Dermis blood vessel endothelial cell (primary cell): ENCODE measurements at places on chromosomes 3 and 15.

DNA sequence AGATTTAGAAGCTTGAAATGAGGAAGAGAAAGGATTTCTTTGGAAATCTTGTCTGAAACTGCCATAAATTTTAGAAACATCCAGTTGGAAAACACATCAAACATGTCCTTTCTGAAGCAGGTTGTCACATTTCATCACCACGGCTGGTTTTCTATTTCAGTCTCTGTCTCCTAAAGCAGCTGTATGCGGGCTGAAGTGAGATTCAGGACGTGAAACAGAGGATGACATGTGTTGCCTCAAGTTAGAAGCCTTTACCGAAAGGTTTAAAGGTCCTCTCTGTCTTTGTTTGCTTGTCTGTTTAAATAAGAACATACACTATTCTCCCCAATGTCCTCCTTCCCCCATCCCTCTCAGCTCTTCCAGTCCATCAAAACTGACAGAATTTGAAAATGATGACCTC is 141.9 kb downstream of the SQOR start:
- no peak for DNase-seq

GRCh38 chr3:149501524-149501923 is 27.0 kb downstream of the TM4SF4 start:
- no peak for DNase-seq

DNA sequence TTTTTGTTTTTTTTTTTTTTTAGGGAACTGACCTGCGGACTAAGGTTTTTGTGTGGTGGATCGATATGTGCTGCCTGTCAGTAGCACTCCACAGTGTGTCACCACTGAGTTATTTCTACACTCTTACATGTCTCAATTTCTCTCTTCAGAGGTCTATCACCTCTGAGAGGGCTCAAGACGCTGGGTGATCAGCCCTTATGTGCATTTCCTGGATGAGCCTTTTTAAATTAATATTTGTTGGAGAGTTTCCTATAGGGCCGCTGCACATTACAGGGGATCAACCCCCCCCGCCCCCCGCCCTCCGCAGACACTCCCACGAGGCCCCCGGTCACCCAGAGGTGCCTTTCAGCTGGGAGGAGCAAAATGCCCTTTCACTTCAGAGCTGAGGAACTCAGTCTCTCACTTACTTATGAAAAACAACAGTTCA is 34.5 kb upstream of the AP4E1 start:
- no peak for DNase-seq

GRCh38 chr15:78438619-78439285 is 736 bp downstream of the IREB2 start:
- DNase-seq: peak; percentile 55

DNA sequence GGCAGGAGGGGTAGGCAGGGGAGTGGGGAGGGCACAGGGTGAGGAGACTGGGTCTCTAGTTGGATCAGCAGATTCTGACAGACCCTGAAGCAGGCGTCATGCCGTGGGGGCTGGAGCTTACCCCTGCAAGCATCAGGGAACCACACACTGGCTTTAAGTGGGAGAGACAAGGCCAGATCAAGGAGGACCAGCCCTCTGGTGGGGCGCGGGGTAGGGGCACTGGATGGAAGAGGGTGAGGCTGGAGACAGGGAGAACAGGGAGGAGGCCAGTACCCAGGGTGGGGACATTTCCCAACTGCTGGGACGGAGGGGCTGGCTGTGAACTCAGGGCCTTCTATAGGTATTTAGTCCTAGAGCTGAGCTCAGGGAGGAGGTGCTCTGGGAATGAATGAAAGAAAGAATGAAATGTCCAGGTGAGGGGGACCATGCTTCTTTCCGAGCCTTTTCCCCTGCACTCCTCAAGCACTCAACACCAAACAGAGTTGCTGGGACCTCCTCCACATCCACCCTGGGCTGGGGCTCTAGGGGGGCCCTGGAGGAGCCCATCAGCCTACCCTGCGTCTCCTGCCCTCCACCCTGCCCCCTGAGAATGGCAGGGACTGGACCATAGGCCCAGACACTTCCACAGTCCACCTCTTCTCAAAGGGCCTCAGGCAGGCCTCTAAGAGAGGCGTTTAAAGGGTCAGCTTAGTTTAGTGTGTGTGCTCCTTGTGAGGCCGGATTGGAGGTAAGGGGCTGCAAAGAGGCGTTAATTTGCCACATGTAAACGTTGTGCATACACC is 49.0 kb upstream of the FGD5 start:
- DNase-seq: no peak

- DNase-seq: no peak
Measured at GRCh38 chr3:122031123-122031468, 9.0 kb upstream of the ILDR1 start.

- DNase-seq: no peak
Measured at GRCh38 chr3:12991481-12991837, 81.8 kb downstream of the IQSEC1 start.

- no peak for DNase-seq
Measured at GRCh38 chr3:190261740-190262139, 60.5 kb downstream of the CLDN1 start.

DNA sequence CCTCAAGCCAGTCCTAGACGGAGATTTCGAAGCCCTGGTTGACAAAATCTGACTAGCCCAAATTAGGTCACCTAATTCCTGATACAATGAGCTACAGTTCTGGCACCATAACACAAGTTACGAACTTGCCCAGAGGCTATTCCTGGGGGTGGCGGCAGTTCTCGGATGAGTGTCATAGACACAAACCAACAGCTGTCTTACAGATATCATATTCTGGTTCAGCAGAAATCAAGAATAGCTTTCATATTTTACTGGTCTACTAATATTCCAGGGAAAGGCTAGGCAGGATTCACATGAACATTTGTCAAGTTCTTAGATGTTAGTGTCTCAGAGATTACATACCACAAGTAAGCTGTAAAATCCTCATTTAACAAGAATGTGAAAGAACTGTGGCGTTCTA is 8.8 kb downstream of the ANAPC13 start:
- DNase-seq: no peak

- no peak for DNase-seq
Measured at GRCh38 chr3:124779751-124780191, 49.5 kb downstream of the UMPS start.

- DNase-seq: no peak
Measured at GRCh38 chr3:24886501-24886900, 391.9 kb upstream of the THRB start.

GRCh38 chr3:149382518-149382917 is 5.1 kb upstream of the TM4SF1 start:
- no peak for DNase-seq

GRCh38 chr15:70049701-70050301 is 47.9 kb downstream of the TLE3 start:
- no peak for DNase-seq

GRCh38 chr15:78448441-78449219 is 10.6 kb downstream of the IREB2 start:
- no peak for DNase-seq

- no peak for DNase-seq
Measured at GRCh38 chr3:122409446-122409845, 6.4 kb downstream of the WDR5B start.

GRCh38 chr3:66393333-66394005 is 107.4 kb downstream of the LRIG1 start:
- DNase-seq: peak; percentile 59

GRCh38 chr15:54410481-54410880 is 432.2 kb downstream of the UNC13C start:
- DNase-seq: no peak

- peak; percentile 1 for DNase-seq
Measured at GRCh38 chr3:184965639-184966430, 153.9 kb downstream of the VPS8 start.

DNA sequence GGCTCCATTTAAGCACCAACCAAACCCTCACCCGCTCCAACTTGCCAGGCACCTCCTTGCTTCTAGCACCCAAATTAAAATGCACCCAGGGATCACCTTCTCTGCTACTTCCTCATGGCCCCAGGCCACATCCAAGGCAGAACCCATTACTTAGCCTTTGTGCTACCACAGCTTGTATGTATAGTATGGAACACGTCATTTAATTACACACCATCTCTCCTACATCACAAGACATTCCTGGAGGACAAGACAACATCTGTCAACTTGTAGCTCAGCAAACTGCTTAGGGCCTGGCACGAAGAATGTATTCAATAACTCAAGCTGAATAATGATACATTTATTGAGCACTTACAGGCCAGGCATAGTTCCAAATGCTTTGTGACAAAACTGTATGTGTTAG is 23.3 kb downstream of the ZDHHC3 start:
- DNase-seq: no peak

DNA sequence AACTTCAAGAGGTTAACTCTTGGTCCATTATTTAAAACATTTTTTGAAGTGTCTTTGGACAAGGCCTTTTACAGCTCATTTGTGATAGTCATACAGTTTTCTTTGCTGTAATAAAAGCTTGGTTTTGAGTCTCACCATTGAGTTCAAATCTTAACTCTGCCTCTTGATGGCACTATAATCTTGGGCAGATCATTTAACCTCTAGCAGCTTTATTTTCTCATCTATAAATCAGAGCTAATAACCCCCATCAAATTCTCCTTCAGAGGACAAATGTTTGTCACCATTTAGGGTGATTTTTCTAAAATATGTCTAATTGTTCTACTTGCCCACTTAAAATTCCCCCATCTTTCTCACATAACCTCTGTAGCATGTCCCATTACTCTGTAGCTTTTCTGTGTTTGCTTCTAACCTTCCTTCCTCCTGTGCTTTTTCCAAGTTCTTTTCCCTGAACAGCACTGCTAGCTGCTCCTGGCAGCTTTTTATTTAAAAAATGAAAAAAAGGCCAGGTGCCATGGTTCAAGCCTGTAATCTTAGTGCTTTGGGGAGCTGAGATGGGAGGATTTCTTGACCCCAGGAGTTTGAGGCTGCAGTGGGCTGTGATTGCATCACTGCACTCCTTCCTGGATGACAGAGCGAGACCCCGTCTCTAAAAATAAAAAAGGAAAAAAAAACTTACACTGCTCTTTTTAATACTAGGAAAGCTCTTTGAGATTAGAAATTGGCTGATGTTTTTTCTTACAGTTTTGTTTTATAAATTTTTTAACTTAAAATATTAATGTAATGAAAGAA is 28.5 kb downstream of the UBE2E1 start:
- peak; percentile 33 for DNase-seq

- no peak for DNase-seq
Measured at GRCh38 chr15:53648934-53649333, 110.5 kb downstream of the WDR72 start.

- DNase-seq: no peak
Measured at GRCh38 chr15:91118817-91119590, 18.9 kb downstream of the SV2B start.

GRCh38 chr3:157160658-157161424 is 894 bp upstream of the CCNL1 start:
- peak; percentile 94 for DNase-seq

DNA sequence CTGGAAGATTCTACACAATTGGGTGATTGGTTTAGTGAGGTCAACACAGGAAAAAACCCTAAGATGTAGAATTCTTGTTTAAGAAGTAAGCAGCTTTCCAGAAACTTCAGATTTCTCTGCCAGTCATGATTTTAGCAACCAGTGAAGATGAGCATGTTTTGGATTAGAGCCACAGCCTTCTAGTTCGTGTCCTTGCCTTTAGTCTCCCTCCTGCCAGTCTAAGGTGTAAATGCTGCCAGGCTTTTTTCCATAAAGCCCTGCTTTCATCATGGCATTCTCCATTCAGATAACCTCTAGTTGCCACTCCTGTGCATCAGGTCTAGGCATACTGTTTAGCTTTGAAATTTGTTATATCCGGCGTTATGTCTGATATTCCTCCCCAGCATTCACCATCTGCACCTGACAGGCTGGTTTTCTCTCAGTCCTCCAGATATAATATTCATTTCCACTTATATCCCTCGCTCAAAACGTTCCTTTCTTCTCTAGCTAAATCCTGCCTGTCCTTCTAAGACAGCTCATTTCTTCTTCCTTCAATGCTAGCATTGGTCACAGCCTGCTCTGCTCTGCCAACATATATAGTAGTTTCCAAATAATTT is 37.4 kb downstream of the SYN2 start:
- no peak for DNase-seq

DNA sequence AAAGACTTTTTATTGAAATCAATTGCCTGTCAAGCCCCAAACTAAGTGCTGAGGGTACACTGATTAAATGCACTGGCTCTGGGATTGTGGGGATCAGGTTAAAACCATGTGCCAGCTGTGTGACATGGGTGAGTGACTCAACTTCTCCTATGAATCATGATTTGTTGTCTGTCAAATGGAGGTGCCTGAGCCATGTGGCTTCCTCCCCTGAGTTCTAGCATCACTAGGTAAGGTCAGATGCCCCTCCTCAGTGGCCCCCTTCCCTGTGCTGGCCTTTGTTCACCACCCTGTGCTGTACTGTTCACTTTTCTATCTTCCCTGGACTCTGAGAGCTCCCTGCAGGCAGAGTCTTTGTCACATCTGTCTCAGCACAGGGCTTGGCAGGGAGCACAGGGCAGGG is 43.6 kb upstream of the ATP2B2 start:
- no peak for DNase-seq

DNA sequence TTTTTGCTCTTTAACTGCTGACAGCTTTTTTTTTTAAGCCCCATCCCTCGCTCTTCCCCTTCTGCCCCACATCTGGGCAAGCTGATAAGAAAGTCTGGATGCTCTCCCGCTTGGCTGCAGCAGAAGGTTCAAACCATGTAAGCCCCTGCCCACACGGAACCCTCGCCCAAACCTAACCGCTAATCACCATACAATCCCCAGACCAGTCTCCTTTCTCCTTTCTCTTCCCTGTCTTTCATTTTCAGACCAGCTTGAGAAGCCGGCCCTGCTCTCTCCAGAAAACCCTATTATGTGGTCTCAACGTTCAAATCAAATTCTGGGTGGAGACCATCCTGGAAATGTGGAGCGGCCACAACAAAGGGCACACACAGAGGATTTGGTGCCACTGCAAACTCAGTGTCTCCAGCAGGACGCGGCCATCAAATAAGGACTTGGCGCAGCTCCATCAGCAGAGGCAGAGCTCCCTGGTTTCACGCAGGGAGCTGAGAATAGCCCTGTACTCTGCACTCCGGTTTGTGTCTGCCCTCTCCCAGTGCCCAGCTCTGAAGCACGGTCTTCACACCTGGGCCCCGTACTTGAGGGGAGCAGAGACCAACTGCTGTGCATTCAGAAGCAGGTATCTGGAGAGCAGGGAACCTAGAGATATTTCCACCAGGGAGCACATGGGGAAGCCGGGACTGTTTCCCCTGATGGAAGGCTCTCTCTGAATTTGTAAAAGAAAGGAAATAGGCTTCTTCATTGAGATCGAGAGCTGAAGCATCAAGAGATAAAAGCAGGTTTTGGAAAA is 92.6 kb downstream of the XXYLT1 start:
- DNase-seq: peak; percentile 49

DNA sequence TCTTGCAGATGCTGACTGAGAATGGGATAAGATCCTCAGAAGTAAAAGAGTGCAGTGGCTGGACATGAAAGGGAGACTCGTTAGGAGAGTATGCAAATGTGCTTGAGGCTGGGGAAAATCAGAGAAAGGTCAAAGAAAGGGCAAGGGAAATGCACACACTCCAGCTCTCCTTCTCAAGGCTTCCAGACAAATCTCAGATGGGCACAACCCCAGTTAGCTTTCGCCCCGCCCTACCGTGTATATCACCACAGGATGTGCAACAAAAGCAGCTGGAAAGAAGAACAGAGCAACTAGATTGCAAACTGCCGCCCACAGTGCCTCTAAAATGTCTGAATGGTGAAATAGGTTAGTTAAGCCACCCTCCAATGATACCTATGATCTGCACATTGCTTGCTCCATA is 63.9 kb downstream of the CERS3 start:
- DNase-seq: no peak

GRCh38 chr3:141257961-141258360 is 26.3 kb downstream of the PXYLP1 start:
- DNase-seq: no peak

- no peak for DNase-seq
Measured at GRCh38 chr3:191958980-191959671, 498.2 kb downstream of the PYDC2 start.
